ENCODE measurements at places on chromosomes 2 and 18.

DNA sequence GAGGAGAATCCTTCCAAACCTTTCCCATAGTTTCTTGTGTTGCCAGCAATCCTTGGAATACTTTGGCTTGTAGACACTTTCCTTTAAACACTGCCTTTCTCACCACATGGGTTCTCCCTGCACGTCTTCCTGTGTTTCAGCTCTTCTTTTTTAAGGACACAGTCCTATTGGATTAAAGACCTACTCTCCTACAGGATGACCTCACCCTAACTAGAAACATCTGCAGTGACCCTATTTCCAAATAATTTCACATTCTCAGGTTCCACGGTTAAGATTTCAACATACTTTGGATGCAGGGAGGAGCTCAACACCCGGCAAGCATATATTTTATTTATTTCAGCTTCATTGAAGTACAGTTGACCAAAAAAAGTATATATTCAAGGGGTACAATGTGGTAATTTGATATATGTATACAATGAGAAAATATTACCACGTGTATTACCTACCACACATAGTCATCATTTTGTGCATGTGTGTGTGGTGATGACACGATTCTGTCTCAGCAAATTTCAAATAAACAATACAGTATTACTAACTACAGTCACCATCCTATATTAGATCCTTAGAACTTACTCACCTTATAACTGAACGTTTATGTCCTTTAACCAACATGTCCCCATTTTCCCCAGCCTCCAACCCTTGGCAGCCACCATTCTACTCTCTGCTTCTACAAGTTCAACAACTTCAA, 745.0 kb downstream of the CBLN2 start:
- no peaks in the 10 kb centered on the region for H3K36me3 ChIP-seq
- no peaks in the 10 kb centered on the region for H3K27me3 ChIP-seq
- H3K4me3 ChIP-seq = no peak overlapping the region
- no peaks in the 10 kb centered on the region for H3K4me1 ChIP-seq

DNA sequence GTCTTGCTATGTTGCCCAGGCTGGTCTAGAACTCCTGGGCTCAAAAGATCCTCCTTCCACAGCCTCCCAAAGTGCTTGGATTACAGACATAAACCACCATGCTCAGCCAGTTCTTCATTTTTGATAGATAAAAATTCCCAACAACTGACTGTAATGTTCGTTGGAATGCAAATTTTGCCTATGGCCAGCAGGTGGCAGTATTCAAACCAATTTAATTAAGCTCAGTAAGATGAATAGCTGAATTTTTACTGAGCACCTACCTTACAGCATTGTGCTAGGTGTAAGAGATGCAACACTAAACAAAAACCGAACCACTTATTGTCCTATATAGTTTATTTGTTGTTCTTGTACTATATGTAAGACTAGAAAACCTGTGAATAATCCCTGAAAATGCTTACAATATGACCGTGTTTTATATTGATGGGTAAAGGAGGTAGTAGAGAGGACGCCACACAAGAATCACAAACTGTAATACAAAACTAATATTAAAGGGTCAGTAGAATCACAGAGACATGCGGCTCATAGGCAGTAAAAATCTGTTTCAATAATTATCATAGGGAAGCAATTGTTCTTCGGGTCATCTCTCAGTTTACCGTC, 8.2 kb upstream of the TMEM182 start:
- DNase-seq = peak; percentile 30
- no peaks in the 10 kb centered on the region for H3K27me3 ChIP-seq
- H3K36me3 ChIP-seq = no peaks in the 10 kb centered on the region
- no peak overlapping the region for H3K27ac ChIP-seq
- H3K4me3 ChIP-seq = no peak overlapping the region

- no peaks in the 10 kb centered on the region for H3K4me1 ChIP-seq
- DNase-seq = no peak
- no peak overlapping the region for H3K27ac ChIP-seq
- no peak overlapping the region for H3K4me3 ChIP-seq
- no peaks in the 10 kb centered on the region for H3K36me3 ChIP-seq
Observed at GRCh38 chr2:177784745-177785067, 287.9 kb downstream of the PDE11A start.

- no peak overlapping the region for H3K4me3 ChIP-seq
- DNase-seq = peak; percentile 12
- no peak overlapping the region for H3K27ac ChIP-seq
- no peaks in the 10 kb centered on the region for H3K27me3 ChIP-seq
Observed at GRCh38 chr2:195535911-195536522, 121.0 kb upstream of the SLC39A10 start.

GRCh38 chr2:85588236-85588635, 4.0 kb downstream of the VAMP5 start:
- no peaks in the 10 kb centered on the region for H3K27me3 ChIP-seq
- DNase-seq = no peak
- H3K36me3 ChIP-seq = no peaks in the 10 kb centered on the region
- peaks cover 19% of the 10 kb centered on the region for H3K4me1 ChIP-seq

DNA sequence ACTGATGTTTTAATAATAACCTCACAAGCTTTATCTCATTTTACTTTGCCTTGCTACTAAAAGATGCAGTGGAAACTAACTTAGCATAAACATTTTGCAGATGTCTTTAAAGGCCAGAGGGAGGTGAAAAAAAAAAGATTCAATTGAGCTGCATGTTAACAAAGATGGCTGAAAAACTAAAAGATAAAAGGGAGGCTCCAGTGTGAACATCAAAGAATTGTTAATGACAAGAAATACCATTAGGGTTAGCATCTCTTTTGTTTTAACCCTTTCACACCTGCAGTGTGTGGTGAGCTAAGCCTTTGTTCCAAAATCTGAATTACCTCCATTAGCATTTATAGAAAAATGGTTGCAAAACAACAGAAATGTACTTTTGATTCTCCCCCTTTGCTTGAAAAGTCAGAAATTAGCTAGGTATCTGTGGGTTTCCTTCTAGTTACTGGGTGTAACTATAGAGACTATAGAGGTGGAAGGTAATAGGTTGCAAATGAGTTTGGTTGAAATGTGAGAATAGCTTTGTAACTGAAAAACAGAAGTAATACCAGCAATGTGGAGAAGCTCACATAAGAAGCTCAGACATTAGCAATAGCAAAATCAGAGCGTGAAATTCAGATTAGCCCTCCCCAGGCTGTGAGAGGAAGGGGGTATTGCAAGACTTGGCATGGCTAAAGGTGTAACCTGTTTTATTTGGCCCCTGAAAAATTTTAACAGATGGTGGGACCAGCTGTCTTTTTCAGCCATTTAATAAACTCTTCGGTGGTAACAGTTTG, 34.8 kb upstream of the SP5 start:
- no peaks in the 10 kb centered on the region for H3K4me1 ChIP-seq
- H3K4me3 ChIP-seq = no peak overlapping the region
- H3K27me3 ChIP-seq = no peaks in the 10 kb centered on the region
- DNase-seq = no peak

DNA sequence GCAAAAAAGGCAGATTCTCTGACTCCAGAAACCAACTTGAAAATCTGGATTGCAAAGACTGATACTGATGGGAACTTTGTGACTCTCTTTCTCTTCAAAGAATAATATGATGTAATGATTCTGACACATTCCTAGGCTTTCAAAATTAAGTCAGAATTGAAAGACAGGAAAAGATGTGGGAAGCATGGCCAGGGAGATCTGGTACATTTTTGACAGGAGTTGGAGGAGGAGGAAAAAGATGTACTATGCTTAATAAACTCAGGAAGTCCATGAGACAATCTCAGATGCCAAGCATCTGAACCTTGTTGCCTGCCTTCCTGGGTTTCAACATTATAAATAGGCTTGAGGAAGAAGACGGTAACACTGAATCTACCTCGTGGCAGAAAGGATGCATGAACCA, 34.2 kb downstream of the KLF7 start:
- H3K27me3 ChIP-seq = no peaks in the 10 kb centered on the region
- H3K4me1 ChIP-seq = peaks cover 24% of the 10 kb centered on the region
- no peaks in the 10 kb centered on the region for H3K36me3 ChIP-seq
- H3K27ac ChIP-seq = no peak overlapping the region
- no peak for DNase-seq
- no peak overlapping the region for H3K4me3 ChIP-seq

GRCh38 chr2:68018727-68019126, 44.1 kb downstream of the C1D start:
- no peaks in the 10 kb centered on the region for H3K36me3 ChIP-seq
- no peak for DNase-seq
- no peak overlapping the region for H3K27ac ChIP-seq
- H3K27me3 ChIP-seq = no peaks in the 10 kb centered on the region
- no peak overlapping the region for H3K4me3 ChIP-seq
- H3K4me1 ChIP-seq = no peaks in the 10 kb centered on the region

- no peaks in the 10 kb centered on the region for H3K27me3 ChIP-seq
- H3K27ac ChIP-seq = no peak overlapping the region
- H3K36me3 ChIP-seq = peaks cover 4% of the 10 kb centered on the region
- H3K4me3 ChIP-seq = peak overlapping the region; percentile 87
Observed at GRCh38 chr2:6864923-6865345, 773 bp downstream of the CMPK2 start.

- H3K27me3 ChIP-seq = no peaks in the 10 kb centered on the region
- DNase-seq = no peak
- no peaks in the 10 kb centered on the region for H3K36me3 ChIP-seq
- no peak overlapping the region for H3K27ac ChIP-seq
- H3K4me3 ChIP-seq = no peak overlapping the region
Observed at GRCh38 chr2:225543626-225544025, 144.1 kb downstream of the NYAP2 start.

GRCh38 chr18:70468861-70469547, 180.2 kb downstream of the SOCS6 start:
- no peak overlapping the region for H3K27ac ChIP-seq
- no peaks in the 10 kb centered on the region for H3K36me3 ChIP-seq
- H3K27me3 ChIP-seq = no peaks in the 10 kb centered on the region
- H3K4me1 ChIP-seq = peaks cover 5% of the 10 kb centered on the region

DNA sequence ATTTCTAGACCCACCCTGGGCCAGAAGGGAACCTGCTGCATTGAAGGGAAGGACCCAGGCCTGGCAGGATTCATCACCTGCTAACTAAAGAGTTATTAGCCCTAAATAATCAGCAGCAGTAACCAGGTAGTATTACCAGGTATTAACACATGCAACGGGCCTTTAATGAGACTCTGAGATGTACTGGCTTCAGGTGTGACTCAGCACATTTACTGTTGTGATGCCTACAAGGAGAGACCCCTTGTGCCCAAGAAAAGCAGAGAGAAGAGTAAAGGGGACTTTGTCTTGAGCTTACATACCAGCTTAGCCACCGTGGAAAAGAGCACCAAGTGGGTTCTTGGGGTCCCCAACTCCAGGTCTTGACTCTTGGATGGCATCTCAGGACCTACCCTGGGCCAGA, 243.1 kb upstream of the SLC39A10 start:
- H3K4me3 ChIP-seq = no peak overlapping the region
- no peaks in the 10 kb centered on the region for H3K4me1 ChIP-seq
- no peaks in the 10 kb centered on the region for H3K36me3 ChIP-seq
- DNase-seq = no peak
- no peak overlapping the region for H3K27ac ChIP-seq

GRCh38 chr2:84894758-84895520, 10.5 kb upstream of the TMSB10 start:
- no peaks in the 10 kb centered on the region for H3K36me3 ChIP-seq
- DNase-seq = peak; percentile 36
- no peak overlapping the region for H3K4me3 ChIP-seq
- no peaks in the 10 kb centered on the region for H3K27me3 ChIP-seq

DNA sequence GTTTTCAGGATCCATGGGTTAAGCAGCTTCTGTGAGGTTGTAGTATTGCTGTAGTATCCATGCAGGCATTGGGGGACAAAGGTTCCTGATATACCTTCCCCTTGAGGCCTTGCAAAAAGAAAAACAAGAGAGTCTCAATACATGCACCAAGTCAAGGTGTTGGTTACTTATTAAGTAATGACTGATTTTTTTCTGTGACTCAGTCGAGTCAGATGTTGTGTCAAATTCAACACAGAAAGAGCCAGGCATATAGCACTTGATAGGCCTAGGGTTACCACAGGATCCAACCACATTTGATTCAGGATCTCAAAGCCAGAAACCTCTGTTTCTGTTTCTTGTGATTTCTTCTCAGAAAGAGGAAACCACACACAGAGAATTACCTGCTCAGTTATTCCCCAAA, 24.9 kb upstream of the CD8A start:
- no peak overlapping the region for H3K4me3 ChIP-seq
- no peak for DNase-seq
- H3K4me1 ChIP-seq = no peaks in the 10 kb centered on the region
- no peaks in the 10 kb centered on the region for H3K36me3 ChIP-seq

- H3K36me3 ChIP-seq = peaks cover 5% of the 10 kb centered on the region
- no peak overlapping the region for H3K4me3 ChIP-seq
- H3K27ac ChIP-seq = no peak overlapping the region
Observed at GRCh38 chr2:53941749-53942148, 29.0 kb downstream of the PSME4 start.

GRCh38 chr2:73112026-73112912, 479 bp downstream of the RAB11FIP5 start:
- DNase-seq = peak; percentile 35
- no peaks in the 10 kb centered on the region for H3K36me3 ChIP-seq
- no peaks in the 10 kb centered on the region for H3K27me3 ChIP-seq
- peaks cover 23% of the 10 kb centered on the region for H3K4me1 ChIP-seq

DNA sequence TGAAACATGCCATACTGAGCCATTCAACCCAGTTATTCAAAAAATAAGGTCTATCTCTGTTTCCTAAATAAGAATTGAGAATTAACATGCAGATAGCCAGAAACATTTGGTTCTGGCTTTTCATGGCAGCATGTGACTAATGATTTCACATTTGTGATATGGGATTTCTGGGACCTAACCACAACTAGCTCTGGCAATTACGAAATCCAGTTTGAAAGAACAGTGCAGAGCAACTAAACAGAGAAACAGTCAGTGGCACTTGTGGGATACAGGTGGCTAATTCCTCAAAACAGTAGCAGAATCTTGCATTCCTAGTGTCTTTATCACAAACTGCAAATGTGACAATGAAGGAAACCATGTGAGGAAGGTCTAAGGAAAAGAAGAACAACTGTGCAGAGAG, 637.8 kb upstream of the CHAC2 start:
- H3K27ac ChIP-seq = no peak overlapping the region
- no peak overlapping the region for H3K4me3 ChIP-seq
- no peaks in the 10 kb centered on the region for H3K36me3 ChIP-seq
- no peaks in the 10 kb centered on the region for H3K27me3 ChIP-seq
- H3K4me1 ChIP-seq = no peaks in the 10 kb centered on the region

DNA sequence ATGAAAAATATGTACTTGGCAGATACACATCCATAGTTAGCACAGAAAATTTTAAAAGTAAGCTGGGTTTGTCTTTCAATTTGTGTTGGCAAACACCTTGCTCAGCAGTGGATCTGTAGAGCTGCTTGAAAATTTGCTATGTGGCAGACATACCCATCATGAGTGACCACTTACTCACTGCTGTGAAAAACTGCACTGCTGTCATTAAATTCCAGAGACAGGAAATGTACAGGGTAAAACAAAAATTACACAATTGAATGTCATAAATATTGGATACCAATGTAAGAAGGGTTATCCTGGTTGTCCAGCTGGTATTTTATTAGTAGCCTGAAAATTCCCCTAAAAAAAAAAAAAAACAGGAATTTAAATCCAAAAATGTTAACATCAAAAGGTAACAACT, 24.5 kb downstream of the NIF3L1 start:
- no peaks in the 10 kb centered on the region for H3K27me3 ChIP-seq
- H3K4me1 ChIP-seq = no peaks in the 10 kb centered on the region

- peaks cover 49% of the 10 kb centered on the region for H3K36me3 ChIP-seq
- H3K27ac ChIP-seq = no peak overlapping the region
- no peaks in the 10 kb centered on the region for H3K27me3 ChIP-seq
- H3K4me1 ChIP-seq = peaks cover 10% of the 10 kb centered on the region
Observed at GRCh38 chr2:96860065-96861029, 2.5 kb upstream of the ANKRD39 start.

GRCh38 chr2:109135359-109136197, 6.6 kb downstream of the SH3RF3 start:
- H3K4me1 ChIP-seq = no peaks in the 10 kb centered on the region
- H3K4me3 ChIP-seq = no peak overlapping the region
- no peaks in the 10 kb centered on the region for H3K36me3 ChIP-seq
- DNase-seq = peak; percentile 32
- H3K27ac ChIP-seq = no peak overlapping the region

Measured in thyroid gland (tissue), 4 donors.